Activated T-cell treated with anti-CD3 and anti-CD28 coated beads, Interleukin-2, amount 50 U/mL, for 24 hours (primary cell): ENCODE measurements at places on chromosomes 4 and X.

- DNase-seq: no peak
Measured at GRCh38 chr4:142708231-142708630, 137.9 kb downstream of the INPP4B start.

DNA sequence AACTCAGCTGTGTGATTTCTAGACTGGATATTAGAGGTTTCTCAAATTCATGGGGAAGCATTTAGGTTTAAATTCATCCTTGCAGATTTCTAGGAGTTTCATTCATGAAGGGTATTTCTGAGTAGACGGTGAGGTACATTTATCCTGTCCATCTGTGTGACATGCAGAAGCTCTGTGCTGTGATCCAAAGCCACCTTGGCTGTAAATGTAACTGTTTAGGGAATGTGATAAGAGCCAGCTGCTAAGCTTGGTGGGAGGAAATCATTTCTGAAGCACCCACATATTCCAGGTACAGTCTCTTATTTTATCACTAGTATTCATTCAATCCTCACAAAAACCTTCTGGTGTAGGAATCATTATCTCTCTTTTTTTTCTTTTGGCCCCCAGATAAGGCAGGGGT is 8.7 kb upstream of the DCTD start:
- DNase-seq: no peak

GRCh38 chr4:7788694-7789425 is 150.8 kb downstream of the AFAP1 start:
- DNase-seq: no peak

DNA sequence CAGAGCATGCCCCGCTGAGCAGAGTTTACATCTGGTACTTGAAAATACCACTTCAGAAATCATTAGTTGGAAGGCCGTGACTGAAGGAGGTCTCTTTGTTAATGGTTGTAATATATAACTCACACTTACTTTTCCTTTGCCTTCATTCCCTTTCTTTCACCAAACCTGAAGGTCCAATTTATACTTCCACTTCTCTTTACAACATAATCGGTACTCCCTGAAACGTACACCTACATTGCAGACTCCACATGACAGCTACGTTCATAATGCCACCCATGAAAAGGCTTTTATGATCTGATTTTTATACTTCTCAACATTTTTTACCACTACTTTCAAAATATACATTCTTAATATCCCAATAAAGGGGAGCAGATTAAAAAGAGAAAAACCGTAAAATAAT is 298.7 kb downstream of the C4orf33 start:
- no peak for DNase-seq

DNA sequence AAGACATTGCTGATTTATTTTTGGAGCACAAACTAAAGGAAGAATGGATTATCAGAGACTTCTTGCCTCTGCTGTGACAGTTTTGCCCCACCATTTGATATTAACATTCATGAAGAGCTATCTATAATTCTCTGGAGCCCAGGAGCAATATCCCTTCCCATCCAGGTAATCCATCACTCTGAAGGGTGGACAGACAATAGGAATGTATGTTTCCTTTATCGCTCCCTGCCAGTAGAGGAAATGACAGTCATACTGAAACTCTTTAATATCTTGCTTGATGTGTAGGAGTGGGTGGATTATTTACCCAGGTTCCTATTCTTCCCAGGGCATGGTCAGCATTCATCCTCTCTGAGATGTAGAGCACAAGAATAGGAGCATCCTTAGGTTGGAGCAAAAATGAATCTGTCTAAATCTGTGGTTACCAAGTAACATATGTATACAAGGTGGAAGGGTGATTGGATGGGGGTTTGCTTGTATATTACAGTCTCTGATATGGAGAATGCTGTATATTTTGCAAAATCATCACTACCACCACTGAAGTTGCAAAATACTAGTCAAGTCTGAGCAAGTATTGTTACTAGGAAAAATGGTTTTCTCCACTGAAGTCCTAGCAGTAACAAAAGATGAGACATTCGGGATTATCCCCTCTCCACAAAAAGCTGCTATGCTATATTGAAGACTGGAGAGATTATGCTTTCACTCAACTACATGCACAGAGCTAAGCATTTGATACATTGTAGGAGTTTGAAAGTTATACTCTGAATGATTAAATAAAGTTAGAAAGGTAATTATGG is 151.6 kb downstream of the CBLL2 start:
- no peak for DNase-seq

- DNase-seq: peak; percentile 43
Measured at GRCh38 chr4:76585897-76586360, 150.9 kb downstream of the SHROOM3 start.

DNA sequence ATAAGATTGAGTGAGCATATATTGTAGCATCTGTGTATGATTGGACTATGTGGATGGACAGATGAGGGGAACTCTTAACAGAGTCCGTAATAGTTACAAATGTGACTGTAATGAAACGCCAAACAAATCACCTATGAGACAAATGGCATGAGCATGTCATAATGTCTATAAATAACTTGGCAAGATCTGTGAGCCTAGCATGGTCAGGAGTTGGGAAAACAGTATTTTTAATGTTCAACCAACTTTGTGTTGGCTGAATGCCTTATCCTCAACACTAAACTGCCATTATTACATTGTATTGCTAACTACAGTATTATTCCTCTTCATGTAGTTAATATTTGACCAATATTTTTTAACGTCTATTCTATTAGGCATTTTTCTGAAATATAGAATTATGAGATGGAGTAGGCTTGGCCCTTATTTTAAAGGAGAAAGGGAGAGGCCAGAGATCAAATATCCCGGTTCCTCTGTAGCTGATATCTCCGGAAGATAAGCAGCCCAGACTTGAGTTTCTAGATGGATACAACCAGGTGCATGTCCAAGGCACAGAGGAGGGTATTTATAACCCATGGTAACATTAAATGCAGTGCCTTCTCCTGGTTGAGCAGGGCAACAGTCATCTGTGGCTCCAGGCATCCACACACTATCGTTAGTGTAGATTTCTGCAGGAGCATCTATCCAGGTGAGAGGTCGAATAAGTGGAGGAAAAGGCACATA is 32.7 kb downstream of the PF4 start:
- no peak for DNase-seq

GRCh38 chr4:113975578-113975977 is 3.9 kb downstream of the ARSJ start:
- no peak for DNase-seq

GRCh38 chr4:135670548-135670947 is 1469.0 kb upstream of the PABPC4L start:
- no peak for DNase-seq

DNA sequence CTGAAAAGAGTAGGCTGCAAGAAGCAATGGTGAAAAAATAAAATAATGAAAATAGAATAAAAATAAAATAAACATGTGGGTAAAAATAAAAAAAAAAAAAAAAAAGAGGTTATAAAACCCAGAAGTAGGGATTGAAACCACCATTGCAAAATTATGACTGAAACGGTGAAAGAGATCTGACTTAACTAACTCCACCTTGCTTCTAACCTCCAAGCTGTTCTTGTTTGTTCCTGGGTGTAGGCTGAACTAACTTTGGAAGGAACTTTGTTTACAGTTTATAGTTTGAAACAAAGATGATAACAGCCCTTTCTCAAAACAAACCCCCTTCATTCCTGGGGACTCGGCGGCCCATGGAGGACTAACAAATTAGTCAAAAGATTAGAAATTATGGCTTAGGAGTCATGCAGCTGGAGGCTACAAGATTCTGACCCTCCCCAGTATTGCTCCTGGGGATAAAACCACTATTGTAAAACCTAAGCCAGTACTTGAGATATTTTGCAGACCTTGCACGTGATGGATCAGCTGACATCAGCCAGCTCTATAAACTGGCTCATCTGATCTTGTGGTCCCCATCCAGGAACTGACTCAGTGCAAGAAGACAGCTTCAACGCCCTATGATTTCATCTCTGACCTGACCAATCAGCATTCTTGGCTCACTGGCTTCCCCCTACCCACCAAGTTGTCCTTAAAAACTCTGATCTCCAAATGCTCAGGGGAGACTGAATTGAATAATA is 30.4 kb downstream of the DDX60L start:
- no peak for DNase-seq
